ENCODE measurements at places on chromosomes 5 and 9.

GRCh38 chr9:127183814-127184582 is 61.6 kb upstream of the ANGPTL2 start:
- DNase-seq = no peak

DNA sequence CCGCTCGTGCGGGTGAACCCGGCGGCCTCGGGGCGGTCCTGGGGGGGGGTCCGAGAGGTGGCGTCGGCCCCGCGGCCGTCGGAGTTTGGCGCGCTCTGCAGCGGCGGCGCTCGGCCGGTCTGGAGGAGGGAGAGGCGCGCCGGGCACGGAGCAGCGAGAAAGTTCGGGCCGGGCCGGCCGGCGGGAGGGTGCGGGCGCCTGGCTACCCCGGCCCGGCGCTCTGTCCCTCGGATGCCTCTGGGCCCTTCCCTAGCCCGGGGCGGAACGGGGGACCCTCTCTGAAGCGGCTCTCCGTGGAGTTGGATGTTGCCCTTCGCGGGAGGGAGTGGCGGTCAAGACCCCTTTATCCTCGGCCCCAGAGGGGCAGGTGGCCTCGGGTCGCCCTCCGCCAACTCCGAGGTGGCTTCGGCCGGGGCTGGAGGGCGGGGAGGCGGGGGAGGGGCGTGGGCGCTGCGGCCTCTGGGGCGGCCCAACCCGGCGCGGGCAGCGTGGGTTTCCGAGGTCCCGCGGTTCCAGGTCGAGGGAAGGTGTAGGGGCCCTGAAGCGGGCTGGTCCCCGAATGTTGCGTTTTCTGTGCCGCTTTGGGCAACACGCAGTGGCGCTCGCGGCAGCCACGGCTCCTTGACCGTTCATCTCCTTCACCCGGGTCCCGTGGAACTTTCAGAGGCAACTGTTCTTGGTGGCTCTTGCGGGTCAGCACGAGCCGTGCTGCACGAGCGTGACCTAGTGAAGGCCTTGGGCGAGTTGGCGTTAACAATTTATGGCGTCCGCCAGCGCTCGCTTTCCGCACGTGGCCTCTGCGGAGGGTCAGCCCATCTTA is 290.5 kb downstream of the DOCK8 start:
- no peak for DNase-seq

- no peak for DNase-seq
Observed at GRCh38 chr5:67880511-67880805, 335.1 kb upstream of the PIK3R1 start.

DNA sequence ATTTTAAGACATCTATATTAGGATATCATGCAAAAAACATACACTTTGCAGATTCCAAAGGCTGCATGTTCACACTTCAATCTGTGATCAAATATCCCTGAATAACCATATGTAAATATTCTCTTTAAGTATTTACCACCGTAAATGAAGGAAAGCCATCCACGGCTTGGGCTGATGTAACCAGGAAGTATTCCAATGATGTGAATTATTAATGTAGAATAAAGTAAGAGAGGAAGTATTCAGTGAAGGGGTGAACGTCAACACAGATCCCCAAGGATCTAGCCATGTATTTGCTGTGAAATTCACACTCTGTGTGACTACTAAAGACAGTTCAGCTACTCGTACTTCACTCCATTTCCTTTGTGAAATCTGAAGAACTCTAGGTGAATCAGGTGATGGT is 75.2 kb downstream of the CDH6 start:
- no peak for DNase-seq

- no peak for DNase-seq
Observed at GRCh38 chr5:171862624-171863023, 77.0 kb downstream of the SMIM23 start.

DNA sequence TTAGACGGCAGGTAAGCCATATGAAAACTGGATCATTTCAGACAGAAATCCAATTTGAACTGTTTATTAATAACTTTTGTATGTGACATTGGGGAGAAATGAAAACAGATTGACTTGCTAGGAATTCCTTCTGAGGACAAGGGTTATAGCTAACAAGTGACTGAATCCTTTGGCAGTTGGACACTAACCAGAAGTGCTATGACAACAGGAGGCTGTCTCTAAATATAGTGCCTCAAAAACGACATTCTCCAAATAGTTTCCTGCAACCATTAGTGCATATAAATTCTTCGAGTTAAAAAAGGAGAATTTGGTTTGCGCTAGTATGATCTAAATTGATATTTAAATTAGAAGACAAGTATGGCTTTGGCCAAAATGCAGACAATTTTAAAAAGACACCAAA is 338.6 kb downstream of the PTPRD start:
- no peak for DNase-seq

- DNase-seq = no peak
Observed at GRCh38 chr5:170330568-170331054, 33.0 kb upstream of the LCP2 start.

DNA sequence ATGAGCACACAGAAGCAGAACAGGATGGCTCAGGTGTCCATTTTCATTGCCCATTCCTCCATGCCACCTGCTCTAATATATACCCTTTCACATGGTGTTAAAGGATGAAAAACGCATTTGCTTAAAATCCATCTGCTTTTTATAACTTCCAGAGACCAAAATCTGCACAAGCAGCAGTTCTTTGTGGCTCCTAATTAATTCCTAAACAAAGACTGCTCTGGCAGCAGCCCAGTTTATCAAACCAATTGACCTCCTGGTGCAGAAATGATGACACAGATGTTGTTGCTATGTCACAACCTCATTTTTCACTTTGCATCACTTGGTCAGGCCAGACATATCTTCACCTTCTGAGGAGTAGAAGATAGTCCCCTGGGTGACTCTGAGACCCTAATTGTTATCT is 141.2 kb downstream of the ASTN2 start:
- DNase-seq = no peak

DNA sequence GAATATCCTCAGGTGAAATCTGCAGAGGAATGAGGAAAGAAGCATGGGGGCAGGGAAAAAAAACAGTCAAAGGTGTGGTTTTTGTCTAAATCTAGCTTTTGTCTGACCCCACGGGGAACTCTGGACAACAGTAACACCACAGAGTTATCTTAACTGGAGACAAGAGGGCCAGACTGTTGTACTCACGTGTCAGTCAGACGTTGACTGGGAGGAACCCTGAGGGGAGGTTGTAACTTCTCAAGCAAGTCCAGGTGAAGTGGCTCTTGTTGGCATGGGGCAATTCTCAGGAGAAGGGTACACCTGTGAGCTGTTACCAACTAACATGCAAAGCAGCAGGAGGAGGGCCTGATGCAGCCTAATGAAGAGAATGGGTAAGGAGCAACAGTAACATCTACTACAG is 44.1 kb upstream of the SHISAL2B start:
- no peak for DNase-seq

DNA sequence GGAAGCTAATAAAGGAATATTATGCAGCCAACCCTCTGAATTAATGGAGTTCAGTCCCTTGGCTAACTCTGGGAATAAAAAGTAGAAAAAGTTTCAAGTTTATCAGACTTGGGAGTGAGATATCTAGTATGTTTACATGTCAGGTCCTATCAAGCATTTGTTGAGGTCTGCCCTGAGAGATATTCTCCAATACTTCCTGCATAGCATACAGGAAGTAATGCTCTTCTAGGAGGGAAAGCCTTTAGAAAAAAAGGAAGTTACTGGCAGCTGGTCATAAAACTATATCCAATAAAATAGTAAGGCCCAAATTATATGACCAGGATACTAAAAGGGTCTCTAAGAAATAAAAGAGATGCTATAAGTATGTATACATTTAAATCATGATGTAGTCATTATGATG is 594.1 kb upstream of the FTMT start:
- no peak for DNase-seq

GRCh38 chr5:53183880-53184279 is 74.3 kb upstream of the MOCS2 start:
- DNase-seq = no peak

GRCh38 chr5:173312821-173313220 is 15.4 kb downstream of the STC2 start:
- no peak for DNase-seq

DNA sequence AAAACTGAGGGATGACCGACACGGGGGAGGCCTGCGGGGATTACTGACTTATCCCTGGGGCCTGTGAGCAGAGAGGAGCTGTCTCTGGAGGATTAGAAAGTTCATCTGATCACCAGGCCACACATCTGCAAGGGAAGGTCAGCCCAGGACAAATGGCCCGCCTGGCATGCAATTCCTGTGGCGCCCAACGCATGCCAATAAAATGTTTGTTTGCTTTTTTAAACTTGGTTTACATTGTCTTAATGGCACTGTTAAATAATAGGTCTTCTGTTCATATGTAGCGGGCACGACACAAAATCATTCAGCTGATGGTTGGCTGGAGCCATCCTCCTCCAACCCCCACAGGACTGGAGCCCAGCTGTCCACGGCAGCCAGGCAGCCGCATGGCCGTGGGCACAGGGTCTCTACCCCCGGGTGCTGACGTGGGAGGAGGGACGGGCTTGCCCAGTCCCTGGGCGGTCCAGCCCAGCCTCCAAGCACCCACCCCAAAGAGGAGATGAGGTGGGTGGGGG is 41.0 kb upstream of the SLC12A7 start:
- DNase-seq = peak; percentile 69

GRCh38 chr9:114308361-114308950 is 14.4 kb upstream of the ORM1 start:
- DNase-seq = no peak

DNA sequence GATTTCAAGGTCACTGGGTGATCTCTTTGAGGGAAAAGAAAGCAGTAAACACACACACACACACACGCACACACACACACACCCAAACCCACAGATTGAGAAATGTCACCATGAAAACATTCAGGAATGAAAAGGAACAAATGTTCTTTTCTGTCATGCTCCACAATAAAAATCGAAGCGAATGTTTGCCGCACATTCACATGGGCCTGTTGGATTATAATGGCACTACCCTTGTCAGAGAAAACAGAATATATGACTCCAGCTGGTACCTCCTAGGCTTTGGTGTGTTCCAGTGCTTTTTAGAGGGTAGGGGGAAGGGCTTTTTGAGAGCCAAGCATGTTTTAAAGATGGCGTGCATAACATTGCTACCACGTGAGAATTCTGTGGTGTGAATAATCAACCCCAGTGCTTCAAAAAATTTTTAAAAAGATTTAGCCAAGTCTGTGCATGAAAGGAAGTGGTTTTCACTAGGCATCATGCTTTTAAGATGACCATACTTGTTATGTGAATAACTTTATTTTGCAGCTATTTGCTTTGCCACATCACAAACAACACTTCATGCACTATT is 120.8 kb upstream of the ZNF608 start:
- no peak for DNase-seq

GRCh38 chr5:159645179-159645846 is 271.0 kb upstream of the ADRA1B start:
- no peak for DNase-seq

- DNase-seq = no peak
Observed at GRCh38 chr9:134492721-134493460, 148.7 kb upstream of the COL5A1 start.

DNA sequence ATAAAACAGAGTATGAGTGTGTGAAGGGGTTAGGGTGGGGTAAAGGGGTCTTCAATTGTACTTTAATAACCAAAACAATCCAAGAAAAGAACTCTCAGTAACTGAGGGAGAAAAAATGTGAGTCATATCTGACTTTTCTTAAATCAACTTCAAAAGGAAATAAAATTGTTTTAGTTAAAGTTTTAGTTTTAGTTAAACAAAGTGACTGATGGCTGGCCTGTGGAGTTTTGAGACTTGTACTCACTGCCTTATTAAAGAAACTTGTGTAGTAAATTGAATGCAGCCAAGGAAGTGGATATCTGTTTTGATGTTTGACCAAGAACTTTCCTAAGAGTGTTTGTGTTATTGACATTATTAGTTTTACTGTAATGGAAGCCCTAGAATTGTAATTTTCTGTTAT is 2032.6 kb downstream of the MAT2B start:
- no peak for DNase-seq

GRCh38 chr5:82570-82969 is 9.4 kb upstream of the PLEKHG4B start:
- DNase-seq = no peak

DNA sequence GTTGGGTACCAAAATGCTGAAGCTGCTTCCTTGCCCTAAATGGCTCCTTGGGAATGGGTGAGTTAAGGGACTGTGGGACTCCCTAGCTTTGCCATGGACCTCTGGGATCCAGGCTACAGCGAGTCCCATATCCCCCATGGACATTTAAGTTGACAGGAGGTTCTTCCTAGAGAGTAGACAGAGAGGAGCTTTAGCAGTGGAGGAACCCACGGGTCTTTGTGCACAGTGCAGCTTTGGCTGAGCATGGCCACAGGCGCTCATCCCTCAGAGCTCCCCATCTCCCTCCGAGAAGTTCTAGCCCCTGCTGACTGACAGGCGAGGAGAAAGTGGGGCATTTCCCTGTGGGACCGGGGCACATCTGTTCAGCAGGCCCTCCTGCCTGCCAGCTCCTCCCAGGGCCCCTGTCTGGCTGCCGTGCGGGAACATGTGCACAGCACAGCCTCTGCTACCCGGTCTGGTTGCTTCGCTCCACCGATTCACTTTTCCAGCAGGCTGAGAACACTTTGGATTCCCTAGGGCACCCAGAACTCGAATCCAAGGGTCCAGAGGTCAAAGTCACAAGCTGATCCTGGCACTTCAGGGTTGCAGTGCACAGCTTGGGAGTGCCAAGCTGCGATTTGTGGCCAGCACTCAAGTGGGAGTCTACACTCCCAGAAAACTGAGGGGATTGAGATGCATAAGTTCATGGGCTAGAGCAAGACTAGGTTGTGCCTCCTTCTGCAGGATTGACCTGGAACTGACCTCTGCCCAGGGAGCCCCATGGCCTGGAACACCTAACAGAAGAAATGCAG is 40.6 kb upstream of the DMRTA1 start:
- no peak for DNase-seq

DNA sequence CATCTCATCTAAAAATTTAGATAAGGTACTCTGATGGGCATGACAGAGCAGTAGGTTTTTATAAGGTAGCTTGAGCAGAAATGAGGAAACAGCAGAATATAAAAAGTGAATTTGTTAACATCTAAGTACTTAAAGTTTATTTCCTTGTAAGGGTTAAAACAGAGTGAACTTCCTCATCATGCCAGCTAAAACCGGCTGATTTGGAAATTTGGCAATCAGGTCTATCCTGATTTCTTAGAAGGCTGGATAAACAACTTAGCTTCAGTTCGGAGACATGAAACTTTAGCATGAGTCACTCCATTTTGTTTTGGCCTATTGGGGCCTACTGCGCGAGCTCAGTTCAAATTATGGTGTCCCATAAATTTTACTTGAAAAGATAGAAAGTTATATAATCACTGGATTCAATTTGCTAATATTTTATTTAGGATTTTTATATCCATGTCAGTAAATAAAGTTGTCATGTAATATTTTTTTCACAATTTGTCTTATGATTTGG is 241.6 kb upstream of the RORB start:
- DNase-seq = no peak

DNA sequence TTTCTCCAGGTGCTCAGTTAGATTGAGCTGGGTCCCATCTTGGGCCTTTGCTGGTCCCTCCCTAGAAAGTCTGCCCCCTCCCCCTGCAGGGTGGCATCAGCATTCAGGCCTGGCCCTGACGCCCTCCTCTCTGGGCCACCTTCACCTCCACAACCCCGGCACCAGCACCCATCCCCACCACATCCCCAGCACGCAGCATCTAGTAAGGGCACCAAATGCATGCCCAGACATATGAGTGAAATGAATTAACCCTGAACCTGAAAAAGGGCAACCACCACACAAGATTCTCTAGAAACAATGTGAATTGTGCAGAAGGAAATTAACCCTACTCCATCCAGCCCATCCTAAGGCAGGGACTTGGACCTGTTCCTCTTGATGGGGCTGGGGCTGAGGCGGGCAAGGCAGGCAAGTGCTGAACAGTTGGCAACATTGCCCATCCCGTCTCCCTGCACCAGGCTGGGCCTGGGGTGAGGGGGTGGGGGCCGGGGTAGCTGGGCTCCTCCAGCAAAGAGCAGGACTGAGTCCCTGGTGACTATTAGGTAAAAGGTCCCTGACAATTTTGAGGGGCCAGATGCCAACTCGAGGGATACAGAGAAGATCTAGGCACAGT is 125.9 kb downstream of the KCNIP1 start:
- no peak for DNase-seq
